H1 (cell line): ENCODE measurements at places on chromosomes 2 and 18. TPM values are rescaled to one million over a fixed set of nuclear protein-coding genes. Genes with fewer than 3 reads are reported as not detected.

GRCh38 chr18:63155169-63155852 is 164.3 kb downstream of the BCL2 start:
- DNase-seq = peak; percentile 50

- DNase-seq = no peak
These were observed 100.2 kb downstream of the ICA1L start for GRCh38 chr2:202771336-202771735.

DNA sequence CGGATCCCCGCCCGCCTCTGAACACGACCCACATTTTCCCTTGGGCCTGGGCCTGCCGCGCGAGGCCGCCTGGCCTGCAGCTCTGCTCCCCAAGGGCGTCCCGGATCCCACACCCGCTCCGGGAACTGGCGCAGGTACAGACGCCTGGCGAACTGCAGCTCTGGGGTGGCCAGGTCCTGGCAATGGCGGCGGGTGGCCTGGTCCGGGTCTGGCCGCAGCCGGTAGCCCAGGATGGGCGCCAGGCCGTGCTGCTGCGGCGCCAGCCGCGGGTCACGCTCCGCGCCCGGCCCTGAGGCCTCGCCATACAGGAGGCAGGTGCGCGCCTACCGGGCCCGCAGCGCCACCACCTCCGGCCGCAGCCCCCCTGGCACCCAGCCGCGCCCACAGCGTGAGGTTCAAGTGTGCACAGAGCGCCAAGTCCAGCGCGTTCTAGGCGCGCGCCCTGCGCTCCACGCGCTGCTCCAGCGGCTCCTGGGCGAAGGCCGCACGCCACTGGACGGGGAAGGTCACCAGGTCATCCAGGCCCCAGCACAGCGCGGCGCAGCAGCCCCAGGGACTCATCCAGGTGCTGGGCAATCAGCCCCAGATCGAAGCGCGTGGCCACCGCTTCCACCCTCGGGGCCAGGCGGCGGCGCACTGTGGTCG is 9.5 kb downstream of the AQP12A start:
- DNase-seq = no peak

- no peak for DNase-seq
These were observed 102.7 kb downstream of the CSRNP3 start for GRCh38 chr2:165572151-165572550.

SNTG2 gene
- total RNA-seq = 14.3 and 18.1 TPM in 2 replicates

POTEI gene
- 0.19 and 0.20 TPM in 2 replicates for total RNA-seq

PDE6D gene
- total RNA-seq = 33.7 and 37.8 TPM in 2 replicates
